ENCODE measurements at places on chromosomes 3 and 15.

DNA sequence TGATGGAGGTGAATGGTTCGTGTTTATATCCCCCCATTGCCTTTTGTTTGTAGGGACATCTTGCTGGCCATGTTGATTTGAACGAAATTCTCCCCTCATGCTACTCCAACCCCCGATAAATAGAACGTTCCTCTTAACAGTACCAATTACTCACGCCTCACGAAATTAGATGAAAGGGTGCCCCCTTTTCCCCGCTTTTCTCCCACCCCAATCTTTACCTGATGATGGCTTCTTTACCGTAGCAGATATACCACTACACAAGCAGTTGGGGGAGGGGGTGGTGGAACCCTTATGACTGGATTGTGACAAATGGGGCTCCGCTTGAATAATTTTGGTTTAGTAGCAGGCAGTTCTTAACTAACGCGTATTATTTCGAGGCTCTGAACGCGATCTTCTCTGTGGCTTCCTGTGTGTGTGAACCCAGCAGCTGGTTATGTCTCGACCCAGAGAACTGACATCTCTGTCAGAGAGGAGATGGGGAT lies 1.1 kb downstream of the PIAS1 start:
- DNase-seq = peak; percentile 56

- DNase-seq = no peak
These were observed 49.7 kb downstream of the ABHD2 start for GRCh38 chr15:89137926-89138325.

GRCh38 chr3:46163556-46164041 lies 44.5 kb downstream of the CCR1 start:
- DNase-seq = no peak

DNA sequence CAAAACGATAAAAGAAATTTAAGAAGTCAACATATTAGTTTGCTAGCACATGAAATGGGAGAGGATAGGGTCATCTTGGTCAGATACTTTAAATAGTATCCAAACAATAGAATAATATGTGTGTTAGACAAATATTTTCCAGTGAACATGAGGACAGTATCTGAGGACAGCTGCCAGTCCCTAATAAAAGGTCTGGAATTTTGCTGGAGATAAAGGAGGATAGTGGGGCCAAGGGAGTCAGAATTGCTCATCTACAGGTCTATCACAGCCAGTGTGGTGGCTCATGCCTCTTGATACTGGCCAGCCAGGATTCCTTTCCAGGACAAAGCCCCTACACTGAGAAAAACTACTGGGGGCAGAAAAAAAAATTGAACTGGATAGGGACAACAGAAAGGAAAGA lies 74.0 kb downstream of the HERC1 start:
- no peak for DNase-seq

GRCh38 chr3:52280050-52280461 lies 1.6 kb upstream of the WDR82 start:
- DNase-seq = no peak

- DNase-seq = no peak
These were observed 2.2 kb downstream of the NEO1 start for GRCh38 chr15:73054417-73054953.

DNA sequence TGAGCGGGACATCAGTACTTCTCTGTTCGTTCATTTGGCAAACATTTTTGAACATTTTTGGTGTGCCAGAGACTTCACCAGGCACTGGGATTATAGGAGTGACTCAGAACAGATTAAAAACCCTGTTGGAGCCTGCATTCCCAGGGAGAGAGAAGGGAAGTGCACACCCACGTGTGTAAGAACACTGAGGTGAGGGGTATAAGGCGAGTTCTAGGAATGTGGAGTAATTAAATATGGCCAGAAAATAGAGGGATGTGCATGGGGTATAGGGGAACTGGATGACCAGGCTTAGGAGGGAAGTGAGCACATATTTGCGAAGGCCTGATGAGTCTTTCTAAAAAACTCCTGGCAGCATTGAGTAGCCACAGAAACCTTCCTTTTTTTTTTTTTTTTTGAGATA lies 401.2 kb upstream of the C2CD4B start:
- no peak for DNase-seq

DNA sequence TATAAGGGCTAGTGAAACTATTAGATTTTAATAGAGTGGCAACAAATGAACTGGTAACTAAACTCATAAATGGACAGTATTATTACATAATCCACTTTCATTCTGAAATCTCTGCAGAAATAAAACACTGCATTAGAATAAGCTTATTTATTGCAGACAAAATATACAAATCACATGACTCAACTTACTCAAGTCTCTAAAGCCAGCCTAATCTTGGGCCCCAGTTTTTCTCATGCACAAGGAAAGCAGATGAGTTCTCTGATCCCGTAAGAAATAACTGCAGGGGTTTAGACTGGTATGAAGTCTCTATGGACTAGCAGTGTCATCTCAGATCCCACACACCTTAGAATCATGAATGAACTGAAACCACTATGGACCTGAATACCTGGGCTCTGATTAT lies 5.8 kb downstream of the DLG1 start:
- no peak for DNase-seq

- DNase-seq = no peak
These were observed 2.2 kb downstream of the NXPE3 start for GRCh38 chr3:101781166-101781565.

- no peak for DNase-seq
These were observed 1.3 kb downstream of the SCG5 start for GRCh38 chr15:32642667-32643435.

- DNase-seq = no peak
These were observed 419.9 kb downstream of the NR2F2 start for GRCh38 chr15:96750361-96750760.

GRCh38 chr3:43997788-43998369 lies 243.8 kb upstream of the TOPAZ1 start:
- DNase-seq = no peak
